ENCODE measurements at places on chromosomes 2 and 18.
A peak's percentile ranks its signal among the peaks of the same experiment; 100 is the strongest.

- no peaks in the 10 kb centered on the region for H3K36me3 ChIP-seq
- H3K27me3 ChIP-seq, result peaks cover 4% of the 10 kb centered on the region
- no peak overlapping the region for H3K27ac ChIP-seq
- DNase-seq, result no peak
- H3K4me3 ChIP-seq, result no peak overlapping the region
- H3K4me1 ChIP-seq, result peaks cover 2% of the 10 kb centered on the region
Measured at GRCh38 chr2:190765386-190766173, 115.0 kb upstream of the GLS start.

DNA sequence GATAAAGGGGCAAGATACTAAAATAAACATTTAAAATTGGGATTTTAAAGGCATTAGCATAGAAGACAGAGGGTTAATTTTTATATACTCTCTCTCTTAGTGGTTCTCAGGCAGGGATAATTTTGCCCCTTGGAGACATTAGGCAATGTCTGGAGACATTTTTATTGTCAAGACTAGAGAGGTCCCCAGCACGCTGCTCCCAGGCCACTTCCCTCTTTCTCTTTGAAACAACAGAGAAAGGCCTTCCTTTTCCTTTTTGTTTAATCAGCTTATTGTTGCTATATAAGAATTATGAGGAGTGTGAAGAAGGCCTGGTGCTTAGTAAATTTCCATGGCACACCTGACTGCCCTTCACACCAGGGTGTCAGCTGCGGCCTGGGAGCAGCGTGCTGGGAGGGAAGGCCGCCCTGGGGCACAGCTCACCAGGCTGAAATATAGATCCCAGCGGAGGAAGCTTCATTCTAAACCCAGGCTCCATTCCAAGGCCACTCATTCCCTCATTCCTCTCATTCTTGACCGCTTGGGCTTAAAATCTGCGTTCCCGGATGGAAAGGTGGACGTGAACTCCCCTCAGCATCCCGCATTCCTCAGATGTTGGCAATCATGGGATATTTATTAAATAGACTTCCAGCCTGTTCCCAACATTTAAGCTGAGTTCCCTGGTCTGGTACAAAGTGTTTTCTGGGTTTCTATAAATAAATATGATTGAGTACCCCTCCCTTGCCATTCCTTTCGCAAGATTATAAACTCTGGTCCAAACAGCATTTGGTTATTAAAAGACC, 22.5 kb downstream of the SLC14A2 start:
- no peak overlapping the region for H3K4me3 ChIP-seq
- H3K36me3 ChIP-seq, result no peaks in the 10 kb centered on the region
- peaks cover 3% of the 10 kb centered on the region for H3K27me3 ChIP-seq
- H3K27ac ChIP-seq, result no peak overlapping the region
- no peak for DNase-seq
- H3K4me1 ChIP-seq, result no peaks in the 10 kb centered on the region

DNA sequence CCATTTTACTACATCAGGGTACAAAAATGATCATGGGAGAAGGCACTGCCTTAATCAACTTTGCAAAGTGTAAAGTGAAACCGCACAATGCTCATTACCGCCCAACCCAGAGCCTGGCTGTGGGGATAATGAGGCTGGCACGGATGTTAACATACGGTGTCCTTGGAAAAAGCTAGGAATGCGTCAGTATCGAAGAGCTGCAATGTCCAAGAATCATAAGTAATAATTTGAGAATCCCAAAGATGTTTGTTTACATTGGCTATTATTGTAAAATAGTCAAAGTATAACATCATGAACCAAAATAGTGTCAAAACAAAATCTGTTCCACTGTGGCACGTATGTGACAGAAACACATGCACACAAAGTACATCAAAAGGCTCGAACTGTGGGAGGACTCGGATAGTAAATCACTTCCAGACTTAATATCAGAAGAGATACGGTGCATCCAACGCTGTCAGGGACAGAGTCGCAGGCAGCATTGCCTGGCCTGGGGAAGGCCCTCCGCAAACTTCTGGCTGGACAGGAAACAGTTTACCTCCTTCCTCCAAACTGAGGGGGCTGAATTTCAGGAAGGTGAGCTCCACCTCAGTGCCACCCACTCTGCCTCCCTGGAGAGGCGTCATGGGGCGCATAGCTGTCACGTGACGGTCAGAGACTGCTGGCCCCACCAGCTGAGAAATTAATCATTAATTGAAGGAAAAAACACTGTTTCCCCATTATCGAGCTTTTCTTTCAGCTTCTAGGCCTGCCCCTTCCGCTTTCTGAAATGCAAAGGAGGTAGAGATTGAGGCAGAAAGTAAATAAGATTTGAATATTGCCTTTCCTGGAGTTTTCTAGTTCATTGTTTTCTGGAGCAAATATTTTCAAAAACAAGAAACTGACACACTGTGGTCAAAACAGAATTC, 1.8 kb upstream of the ID2 start:
- peaks cover 30% of the 10 kb centered on the region for H3K27me3 ChIP-seq
- H3K27ac ChIP-seq, result peak overlapping the region; percentile 60
- peaks cover 22% of the 10 kb centered on the region for H3K36me3 ChIP-seq

- no peak overlapping the region for H3K27ac ChIP-seq
- peaks cover 13% of the 10 kb centered on the region for H3K4me1 ChIP-seq
- no peaks in the 10 kb centered on the region for H3K36me3 ChIP-seq
- no peak for DNase-seq
- no peak overlapping the region for H3K4me3 ChIP-seq
Measured at GRCh38 chr2:174694196-174694878, 69.9 kb downstream of the CHRNA1 start.

GRCh38 chr18:51135795-51136194, 61.7 kb downstream of the MEX3C start:
- H3K27me3 ChIP-seq, result no peaks in the 10 kb centered on the region
- H3K4me1 ChIP-seq, result no peaks in the 10 kb centered on the region
- no peak overlapping the region for H3K27ac ChIP-seq
- DNase-seq, result no peak
- H3K4me3 ChIP-seq, result no peak overlapping the region
